ENCODE measurements at places on chromosomes 1 and 21.

- DNase-seq, result no peak
Measured at GRCh38 chr1:203408486-203409481, 57.9 kb upstream of the FMOD start.

DNA sequence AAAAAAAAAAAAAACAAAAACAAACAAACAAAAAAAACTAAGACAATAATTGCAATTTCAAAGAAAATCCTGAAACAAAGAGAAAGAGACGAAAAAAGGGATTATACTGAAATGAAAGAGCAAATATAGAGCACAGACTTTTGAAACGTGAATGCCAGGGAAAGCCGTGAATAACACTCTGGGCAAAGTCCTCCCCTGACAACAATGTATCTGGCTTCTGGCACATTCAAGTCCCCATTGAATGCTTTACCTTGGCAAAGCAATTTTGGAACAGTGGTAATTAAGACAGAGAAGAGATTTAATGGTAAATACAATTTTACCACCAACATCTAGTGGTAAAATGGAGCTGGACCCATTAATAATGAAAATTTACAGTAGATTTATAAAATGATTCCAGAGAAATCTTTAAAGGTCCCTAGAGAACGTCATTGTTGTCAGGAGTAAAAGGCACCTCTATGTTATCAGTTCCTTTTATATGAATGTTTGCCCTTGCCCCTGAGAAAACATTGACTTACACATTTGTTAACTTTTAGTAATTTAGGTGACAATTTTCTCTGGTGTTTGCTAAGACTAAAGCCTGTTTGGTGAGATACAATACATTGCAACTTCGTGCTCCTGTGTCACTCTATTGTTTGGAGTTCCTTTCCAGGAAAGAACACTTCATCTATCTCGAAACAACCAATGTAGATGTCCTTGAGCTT, 89.7 kb downstream of the GREM2 start:
- DNase-seq, result no peak

DNA sequence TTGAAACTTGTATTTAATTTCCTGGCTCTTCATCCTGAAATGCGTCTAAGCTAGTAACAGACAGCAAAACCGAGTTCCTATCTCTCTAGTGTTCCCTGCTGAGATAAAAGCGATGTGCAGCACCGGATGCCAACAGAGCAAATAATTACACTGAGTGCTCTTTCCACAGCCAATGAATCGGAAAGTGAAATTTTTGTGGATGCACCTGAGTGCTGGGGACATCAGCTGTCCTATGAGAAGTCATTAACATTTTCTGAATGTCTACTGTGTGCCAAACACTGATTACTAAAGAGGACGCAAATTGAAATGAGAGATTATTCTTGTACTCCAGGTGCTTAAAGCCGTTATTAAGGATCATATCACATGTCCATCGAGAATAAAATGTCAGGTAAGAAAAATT, 278.0 kb downstream of the RGS7 start:
- peak; percentile 32 for DNase-seq

DNA sequence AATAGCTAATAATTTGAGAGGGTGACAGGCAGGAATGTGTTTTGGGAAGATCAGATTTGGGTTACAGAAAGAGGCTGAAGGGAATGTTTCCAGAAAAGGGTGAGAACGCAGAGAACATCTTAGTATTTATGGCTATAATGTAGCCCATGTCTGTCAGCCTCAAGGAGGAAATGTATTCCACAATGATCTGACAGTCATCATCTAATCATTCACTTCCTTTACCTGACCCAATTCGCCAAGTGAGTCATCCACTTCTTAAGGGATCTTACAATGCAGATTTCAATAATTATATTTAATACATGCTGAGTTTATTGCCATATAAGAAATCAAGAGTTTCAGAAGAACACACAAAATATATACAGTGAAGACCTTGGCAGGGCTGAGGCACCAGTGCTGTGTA, 10.8 kb downstream of the TRIM45 start:
- DNase-seq, result no peak

DNA sequence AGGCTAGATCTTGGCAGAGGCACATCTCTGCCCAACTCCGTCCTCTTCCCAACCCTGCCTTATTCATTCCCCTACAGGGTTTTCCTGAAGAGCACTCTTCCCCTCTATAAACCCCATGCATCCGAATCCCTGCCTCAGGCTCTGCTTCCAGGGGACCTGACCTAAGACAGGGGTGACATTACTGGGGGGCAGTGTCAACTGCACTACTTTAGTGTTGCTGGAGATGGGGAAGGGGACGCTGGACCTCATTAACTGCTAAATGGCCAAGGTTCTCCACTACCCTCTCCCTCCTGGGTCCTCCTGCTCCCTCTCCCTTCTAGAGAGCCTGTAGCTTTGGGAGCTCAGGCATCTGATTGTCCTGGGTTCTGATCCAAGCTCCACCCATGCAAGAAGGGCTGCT, 126.2 kb downstream of the GRIK3 start:
- DNase-seq, result no peak

DNA sequence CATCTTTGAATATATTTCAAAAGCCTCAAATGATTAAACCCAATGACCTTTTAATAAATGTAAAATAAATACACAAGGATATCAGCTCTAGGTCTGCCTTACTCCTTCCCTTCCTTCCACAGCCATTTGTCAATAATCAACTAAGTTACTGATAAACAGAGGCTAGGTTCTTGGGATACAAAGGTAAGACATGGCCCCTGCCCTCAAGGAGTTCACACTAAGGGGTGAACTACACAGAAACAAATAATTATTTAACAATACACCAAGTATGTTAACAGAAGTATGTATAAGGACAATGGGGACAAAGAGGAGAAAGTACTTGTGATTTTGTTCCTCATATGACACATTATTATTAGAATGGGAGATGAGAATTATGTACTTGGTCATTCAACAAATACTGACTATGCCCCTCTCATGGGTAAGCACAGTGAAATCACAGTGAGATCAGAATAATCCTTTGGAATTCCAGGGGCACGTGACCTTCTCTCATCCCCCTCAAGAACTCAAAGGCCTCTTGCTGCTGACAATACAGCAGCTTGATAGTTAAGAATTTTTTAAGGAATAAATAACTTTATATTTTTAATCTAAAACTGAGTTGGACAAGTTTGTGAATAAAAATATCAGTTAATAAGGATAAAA, 40.2 kb downstream of the ATP1B1 start:
- no peak for DNase-seq

DNA sequence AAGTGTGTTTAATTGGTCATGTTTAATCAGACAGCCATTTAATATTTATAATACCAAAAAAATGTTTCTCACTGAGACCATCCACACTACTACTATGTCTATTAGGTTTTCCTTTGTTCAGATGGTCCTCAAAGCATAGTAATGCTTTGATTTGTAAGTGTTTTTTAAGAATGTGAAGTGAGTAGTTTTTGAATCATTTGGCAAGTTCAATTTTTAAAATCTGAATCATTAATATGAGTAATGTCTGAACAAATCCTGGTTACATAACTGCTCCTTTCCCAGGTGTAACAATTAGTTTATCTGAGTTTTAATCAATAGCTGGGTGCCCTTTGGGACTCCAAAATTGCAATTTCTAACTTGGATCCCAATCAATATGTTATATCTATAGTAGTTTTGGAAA, 23.5 kb upstream of the RPL5 start:
- DNase-seq, result no peak

DNA sequence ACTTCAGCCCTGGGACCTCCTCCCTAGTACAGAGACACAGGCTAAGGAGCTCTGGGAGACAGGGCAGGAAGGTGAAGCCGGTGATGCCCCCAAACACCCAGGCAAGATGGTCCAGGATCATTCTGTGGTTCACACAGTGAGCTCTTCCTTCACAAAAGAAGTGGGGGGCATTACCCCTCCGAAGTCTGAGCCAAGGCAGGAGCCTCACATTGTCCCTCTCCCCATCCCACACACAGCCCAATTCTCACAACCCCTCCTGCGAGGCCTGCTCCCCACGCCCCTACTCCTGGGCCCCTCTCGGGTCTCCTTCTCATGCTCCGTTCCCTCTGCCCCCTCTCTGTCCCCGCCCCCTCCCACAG, 10.7 kb downstream of the MEF2D start:
- no peak for DNase-seq

- DNase-seq, result no peak
Measured at GRCh38 chr1:47655521-47656300, 217.9 kb downstream of the FOXD2 start.

- no peak for DNase-seq
Measured at GRCh38 chr1:194809665-194810064, 1623.3 kb upstream of the B3GALT2 start.

DNA sequence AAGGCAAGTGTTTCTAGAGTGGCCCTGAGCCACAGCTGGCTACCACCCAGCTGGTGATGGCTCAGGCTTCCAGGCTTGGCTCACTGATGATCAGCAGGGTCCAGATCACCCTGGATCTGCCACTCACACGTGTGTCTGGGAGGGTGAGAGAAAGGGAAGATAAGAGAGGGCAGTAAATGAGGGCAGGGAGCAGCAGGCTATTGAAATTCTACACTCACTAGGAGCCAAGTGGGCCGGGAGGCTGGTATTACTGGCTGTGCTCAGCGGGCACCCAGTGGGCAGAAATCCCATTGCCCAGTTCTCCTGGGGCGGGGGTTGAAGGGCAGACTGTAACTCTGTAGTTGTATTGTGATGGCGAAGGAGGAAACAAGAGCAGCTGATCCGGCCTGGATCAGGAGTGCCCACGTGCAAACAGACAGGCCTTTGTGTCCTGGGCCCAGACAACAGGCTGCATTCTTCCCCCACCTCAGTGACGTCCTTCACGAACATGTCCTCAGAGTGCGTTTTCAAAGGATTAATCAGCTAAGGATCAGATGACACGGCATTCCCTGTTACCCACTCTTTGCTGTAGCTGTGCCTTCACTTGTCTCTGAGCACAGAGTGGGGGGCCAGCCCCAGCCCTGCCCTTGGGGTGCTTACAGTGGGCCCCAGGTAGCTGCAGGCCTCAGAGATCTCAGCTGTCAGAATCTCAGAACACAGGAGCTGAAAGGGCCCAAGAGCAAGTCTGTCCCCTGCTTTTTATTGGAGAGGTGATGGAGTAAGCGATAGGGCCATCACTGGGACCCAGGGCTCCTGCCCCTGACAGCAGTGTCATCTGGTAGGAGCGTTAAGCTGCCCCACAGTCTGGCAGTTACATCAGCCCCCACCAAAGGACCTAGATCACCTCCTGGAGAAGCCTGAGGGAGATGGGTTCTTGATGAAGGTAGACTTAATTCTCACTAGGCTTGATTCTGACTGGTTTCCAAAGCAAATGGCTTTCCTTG, 60.5 kb downstream of the ATP1A1 start:
- DNase-seq, result no peak

- DNase-seq, result no peak
Measured at GRCh38 chr1:89364954-89365550, 1.2 kb downstream of the GBP6 start.

DNA sequence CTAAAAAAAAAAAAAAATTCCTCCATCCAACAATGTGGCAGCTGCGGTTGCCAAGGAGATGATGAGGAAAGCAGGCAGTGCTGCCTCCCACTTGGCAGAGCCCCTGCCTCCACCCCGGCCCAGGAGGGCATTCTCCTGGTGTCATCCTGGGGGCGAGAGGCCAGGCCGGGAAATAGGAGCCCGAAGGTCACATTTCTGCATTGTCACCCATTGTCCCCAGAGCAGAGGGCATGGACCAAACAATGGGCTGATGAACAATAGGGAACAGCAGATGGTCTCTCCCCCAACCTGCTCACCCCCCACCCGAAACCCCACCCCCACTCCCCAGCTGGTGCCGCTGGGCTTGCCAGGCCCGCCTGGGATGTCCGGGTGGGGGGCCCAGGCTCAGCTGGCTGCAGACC, 37.3 kb downstream of the CAMK2N1 start:
- DNase-seq, result no peak

- DNase-seq, result no peak
Measured at GRCh38 chr1:84006591-84006990, 7.7 kb upstream of the TTLL7 start.

DNA sequence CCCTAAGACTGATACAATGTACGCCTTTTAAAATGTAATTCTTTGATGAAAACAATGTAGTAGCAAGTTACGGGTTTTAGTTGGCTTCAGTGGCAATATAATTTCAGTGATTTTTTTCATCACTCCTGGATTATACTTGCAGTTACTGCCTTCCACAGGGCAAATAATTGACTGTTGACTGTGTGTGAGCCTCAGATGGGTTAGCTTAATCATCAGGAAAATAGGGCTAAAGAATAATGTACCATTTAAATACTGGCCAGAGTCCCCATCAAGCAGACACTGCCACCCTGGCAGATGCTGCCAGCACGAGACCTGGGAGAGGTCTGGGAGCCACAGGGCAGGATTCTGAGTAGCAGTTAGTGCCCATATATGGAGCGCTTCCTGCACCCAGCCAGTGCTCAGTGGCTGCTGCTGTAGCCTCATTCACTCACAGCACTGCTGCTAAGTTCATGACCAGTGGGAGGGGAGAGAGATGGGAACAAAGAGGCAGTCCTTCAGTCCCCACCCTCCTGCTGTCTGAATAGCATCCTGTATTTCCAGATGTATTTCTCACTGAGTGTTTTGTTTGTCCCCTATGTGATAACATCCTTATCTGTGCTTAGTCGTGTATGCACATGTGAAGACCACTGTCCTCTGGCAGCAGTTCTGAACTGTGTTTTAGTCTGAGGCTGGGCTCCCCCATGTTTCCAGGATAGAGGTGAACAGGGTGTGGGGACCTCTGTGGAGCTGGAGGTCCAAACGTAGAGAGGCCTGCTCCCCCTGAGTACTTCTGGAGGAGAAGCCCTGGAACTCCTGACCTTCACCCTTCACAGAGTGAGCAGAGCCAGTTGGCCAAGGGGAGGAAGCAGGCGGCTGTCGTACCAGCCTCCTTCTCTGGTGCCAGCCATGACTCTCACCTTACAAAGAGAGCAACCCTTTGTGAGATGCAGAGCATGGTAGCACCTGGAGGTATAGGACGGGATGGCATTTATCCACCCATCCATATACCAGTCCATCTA, 80.4 kb downstream of the ADARB1 start:
- no peak for DNase-seq

DNA sequence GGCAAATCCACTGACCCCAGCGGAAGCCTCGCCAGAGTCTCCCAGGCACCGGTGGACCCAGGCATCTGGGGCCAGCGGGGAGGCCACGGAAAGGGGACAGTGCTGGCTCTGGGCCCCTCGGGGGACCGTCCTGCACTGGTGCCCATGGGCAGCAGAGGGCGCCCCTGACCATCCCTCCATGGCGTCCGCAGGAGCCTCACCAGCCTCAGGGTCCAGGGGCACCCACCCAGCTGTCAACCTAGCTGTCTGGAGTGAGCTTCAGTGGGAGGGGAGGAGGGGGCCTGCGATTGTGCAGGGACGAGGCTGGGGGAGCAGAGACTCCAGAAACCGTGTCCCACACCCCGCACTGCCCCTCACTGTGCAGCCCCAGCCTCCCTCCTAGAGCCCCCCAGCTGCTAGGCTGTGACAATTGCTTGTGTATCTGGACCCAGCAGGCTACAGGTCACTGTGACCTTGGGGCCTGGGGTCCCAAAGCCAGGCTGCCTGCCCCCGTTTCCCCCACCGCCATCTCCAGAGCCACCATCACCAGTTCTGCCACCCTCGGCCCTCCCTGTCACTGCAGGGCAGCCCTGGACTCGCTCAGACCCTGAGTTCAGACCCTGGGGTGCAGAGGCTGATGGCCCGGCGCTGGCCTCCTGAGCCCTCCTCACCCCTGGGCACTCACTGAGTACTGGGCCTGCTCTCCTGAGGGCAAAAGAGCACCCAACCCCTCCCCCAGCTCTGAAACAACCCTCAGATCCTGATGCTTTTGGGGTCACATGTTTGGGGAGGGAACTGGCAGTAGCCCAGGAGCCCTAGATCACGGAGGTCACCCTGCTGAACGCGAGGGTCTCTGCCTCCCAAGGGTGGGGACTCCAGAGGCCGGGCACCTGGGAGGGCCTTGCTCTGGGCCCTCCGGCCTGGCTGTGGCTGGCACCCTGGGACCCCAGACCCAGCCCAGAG, 10.6 kb upstream of the COL6A1 start:
- DNase-seq, result no peak

Data from NCI-H187 treated with DMSO at 0.1 percent for 48 hours (cell line).